ENCODE measurements at places on chromosomes 2 and 18.

DNA sequence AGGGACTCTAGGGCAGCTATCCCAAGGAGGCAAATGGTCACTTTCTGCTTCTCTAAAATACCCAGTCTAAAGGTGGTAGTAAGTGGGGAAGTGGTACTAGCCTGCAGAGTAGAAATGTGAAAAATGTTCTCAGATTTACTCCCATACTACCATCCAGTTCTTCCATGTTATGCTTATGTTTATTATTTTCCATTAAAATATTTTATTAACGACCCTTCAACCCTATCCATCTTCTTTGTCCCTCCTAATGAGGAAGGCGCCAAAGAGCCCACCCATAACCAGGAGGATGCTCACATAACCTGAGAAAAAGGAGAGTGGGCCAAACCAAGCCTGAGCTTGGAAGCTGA, 153.5 kb downstream of the ANTXR1 start:
- no peak for DNase-seq

GRCh38 chr18:42742969-42743368, 372.5 kb downstream of the RIT2 start:
- DNase-seq: no peak

- DNase-seq: no peak
These were observed 61.9 kb downstream of the EIF5B start for GRCh38 chr2:99399063-99399462.

- DNase-seq: no peak
These were observed 418.0 kb upstream of the ST6GAL2 start for GRCh38 chr2:107303964-107304363.

GRCh38 chr2:217789736-217790181, 213.0 kb downstream of the TNS1 start:
- DNase-seq: no peak

- DNase-seq: no peak
These were observed 62.0 kb upstream of the SLC35F5 start for GRCh38 chr2:113818382-113818951.

GRCh38 chr2:159089543-159089942, 121.1 kb downstream of the TANC1 start:
- no peak for DNase-seq

GRCh38 chr2:121066526-121066925, 218.5 kb downstream of the TFCP2L1 start:
- no peak for DNase-seq

- no peak for DNase-seq
These were observed 74.6 kb downstream of the CLHC1 start for GRCh38 chr2:55157474-55157884.
